ENCODE measurements at places on chromosomes 7 and 10. TPM values are rescaled to one million over a fixed set of nuclear protein-coding genes. Genes with fewer than 3 reads are reported as not detected.

The LIPJ gene
- 0.03 TPM for polyA plus RNA-seq

The CASP2 gene
- 4.3 TPM for polyA plus RNA-seq

The SSC4D gene
- polyA plus RNA-seq, result 3.3 TPM

The KCNH2 gene
- polyA plus RNA-seq, result 0.20 TPM

The ABCF2 gene
- 66.3 TPM for polyA plus RNA-seq

The KCTD7 gene
- polyA plus RNA-seq, result 9.8 TPM

The BTBD16 gene
- polyA plus RNA-seq, result not detected

The XPNPEP1 gene
- polyA plus RNA-seq, result 37.3 TPM

The ACBD7 gene
- 0.06 TPM for polyA plus RNA-seq

The MTURN gene
- 12.5 TPM for polyA plus RNA-seq

The AKR1C2 gene
- polyA plus RNA-seq, result 400 TPM

The VWA2 gene
- polyA plus RNA-seq, result not detected

The HEPACAM2 gene
- polyA plus RNA-seq, result 0.01 TPM

The EFCAB10 gene
- polyA plus RNA-seq, result not detected

The SLC13A1 gene
- not detected for polyA plus RNA-seq

The HTR7 gene
- 0.39 TPM for polyA plus RNA-seq

The APBB1IP gene
- 0.81 TPM for polyA plus RNA-seq

The AQP1 gene
- polyA plus RNA-seq, result 130 TPM

The ALKBH4 gene
- 11.1 TPM for polyA plus RNA-seq

The OPN1SW gene
- 0.10 TPM for polyA plus RNA-seq

The SLC26A3 gene
- 0.12 TPM for polyA plus RNA-seq

The TUBAL3 gene
- 0.06 TPM for polyA plus RNA-seq

The GRID2IP gene
- 0.01 TPM for polyA plus RNA-seq

The C10orf53 gene
- polyA plus RNA-seq, result not detected

The GPR15LG gene
- polyA plus RNA-seq, result not detected
